ENCODE measurements at places on chromosomes 2 and 18.

DNA sequence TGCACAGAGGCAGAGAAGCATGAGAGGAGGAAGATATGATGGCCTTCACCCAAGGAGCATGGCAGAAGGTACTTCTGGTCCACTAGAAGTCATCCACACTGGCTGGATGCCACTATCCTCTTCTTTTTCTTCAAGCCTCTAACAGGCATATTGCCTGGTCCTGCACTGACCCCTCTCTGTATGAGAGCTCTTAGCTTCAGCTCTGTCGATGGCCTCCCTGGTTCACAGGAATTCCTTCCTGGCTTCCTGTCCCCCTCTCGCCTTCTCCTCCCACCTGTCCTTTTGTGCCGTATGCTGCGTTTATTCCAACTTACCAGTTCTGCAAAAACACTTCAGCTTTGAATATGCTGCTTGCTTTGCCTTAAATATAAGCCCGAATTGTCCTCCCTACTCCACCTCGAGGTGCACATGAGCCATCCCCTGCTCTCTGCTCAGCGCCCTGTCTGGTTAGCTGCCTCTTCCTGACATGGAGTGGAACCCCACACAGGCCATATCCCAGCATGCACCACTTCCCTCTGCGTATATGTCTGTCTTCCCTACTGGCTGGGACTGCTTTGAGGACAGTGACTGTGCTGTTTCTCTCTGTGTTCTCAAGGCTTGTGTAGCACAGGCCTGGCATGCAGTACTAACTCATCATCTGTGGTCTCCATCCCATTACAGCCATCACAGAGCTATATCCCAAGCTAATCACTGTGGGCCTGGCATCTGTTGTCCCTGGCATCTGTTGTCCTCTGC lies 474.9 kb downstream of the EIPR1 start:
- DNase-seq: no peak

- no peak for DNase-seq
Observed at GRCh38 chr2:43331422-43331821, 105.0 kb upstream of the ZFP36L2 start.

DNA sequence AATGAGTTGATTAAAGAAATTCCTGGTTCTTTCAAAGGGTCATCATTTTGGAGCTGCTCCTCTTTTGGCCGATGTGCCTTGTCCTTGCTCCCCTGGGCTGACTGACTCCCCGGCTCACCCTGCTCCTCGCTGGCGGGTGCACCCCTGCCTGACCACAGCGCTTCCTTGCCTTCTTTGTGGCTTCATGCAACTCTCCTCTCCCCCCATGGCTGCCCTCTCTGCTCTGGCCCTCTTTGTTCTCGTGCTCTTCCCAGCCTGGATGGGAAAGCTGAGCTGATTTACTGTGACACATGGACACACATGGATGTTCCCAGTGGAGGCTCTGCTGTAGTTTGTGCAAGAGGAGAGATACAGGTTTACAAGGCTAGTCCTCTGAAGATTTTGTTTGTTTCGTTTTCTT lies 234.6 kb downstream of the HAUS1 start:
- DNase-seq: no peak

DNA sequence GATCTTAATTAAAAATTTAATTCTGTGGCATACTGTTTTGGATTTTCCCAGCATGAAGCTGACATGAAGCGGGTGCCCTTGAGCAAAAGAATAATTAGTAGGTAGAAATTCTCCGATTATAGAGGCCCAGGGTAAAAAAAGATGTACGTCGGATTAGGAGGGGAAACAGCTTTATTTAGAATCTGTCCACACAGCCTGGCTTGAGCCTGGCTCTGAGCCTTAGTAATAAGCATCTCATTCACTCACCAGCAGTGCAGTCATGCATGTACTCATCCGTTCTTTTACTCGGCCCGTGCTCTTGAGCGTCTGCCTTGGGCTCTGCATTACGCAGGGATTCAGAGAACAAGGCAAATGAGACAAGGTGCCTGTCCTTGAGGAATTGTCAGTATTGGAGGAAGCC lies 219.3 kb downstream of the AGAP1 start:
- DNase-seq: no peak

GRCh38 chr2:181354626-181355025 lies 102.6 kb upstream of the ITGA4 start:
- no peak for DNase-seq

- no peak for DNase-seq
Observed at GRCh38 chr2:217256251-217256650, 396.4 kb upstream of the TNP1 start.

DNA sequence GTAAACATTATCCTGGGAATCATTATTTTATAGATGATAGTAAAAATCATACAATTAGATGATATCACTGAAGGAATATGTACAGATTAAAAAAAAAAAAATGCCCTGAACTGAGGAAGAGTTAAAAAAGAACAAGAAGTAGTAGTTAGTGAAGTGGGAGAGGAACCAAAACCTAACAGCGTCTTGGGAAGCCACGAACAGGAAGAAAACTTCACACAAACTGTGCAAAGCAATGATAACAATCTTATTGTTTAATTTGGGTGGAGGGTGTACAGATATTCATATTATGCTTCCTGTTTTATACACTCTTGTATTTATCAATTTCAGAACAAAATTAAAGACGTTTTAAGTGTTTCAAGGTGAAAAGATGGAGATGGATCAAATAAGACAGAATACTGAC lies 3.5 kb downstream of the HEATR5B start:
- no peak for DNase-seq

DNA sequence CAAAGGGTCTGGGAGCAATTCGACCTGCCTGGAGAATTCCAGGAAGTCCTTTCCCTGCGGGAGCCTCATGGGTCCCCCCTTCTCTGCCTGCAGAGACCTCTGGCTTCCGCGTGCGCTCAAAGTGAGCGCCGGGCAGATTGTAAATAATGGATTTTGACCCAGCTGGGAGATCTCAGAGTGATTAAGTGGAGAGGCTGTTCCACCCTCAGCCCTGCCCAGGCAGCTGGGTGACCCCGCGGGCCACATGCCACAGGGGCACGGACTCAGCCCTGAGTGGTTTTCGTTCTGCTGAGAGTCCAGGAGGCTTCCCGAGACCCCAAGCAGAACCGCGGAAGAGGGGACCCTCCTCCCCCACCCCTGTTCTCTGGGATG lies 1.2 kb downstream of the KCNG2 start:
- no peak for DNase-seq

- DNase-seq: no peak
Observed at GRCh38 chr18:26051843-26052242, 38.6 kb downstream of the SS18 start.

GRCh38 chr2:6934758-6935651 lies 17.8 kb downstream of the RNF144A start:
- no peak for DNase-seq

DNA sequence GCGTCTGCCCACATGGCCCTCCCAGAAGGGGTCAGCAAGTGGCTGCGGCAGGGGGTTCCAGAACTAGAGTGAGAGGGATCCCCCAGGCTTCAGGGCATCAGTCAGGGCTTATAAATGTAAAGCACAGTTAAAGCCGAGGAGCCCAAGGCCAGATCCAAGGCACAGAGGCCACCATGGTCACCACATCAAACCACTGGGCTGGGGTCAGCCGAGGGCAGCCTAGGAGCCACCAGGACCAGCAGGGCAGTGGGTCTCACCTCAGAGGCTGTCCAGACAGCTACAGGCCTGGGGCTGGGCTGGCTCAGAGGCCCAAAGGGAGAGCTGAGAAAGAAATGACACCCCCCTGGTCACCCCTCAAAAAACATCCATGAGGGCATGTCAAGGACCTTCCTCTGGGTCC lies 188.5 kb downstream of the INHBB start:
- no peak for DNase-seq

DNA sequence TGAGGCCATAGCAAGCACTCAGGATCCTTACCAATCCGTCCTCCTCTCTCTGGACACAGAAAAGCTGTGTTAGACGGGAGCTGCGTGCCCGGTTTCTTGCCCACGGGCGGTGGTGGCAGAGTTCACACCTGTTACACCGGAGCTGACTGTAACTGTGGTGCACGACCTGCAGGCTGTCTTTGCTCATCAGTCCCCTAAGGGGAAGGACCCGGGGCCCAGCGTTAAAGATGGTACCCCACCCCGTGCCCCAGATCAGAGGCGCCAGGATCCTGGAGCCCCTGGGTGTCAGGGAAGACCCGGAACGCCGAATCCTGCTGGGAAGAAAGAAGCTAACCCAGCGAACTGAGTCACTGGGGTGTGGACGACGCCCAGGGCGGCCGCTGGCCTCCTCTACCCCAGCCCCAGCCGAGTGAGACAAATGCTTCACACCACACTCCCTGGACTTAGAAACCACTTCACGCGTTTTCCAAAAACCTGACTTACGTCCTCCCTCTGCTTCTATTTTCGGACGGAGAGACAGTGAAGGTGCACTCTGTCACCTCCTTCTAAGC lies 293.6 kb upstream of the SALL3 start:
- no peak for DNase-seq

DNA sequence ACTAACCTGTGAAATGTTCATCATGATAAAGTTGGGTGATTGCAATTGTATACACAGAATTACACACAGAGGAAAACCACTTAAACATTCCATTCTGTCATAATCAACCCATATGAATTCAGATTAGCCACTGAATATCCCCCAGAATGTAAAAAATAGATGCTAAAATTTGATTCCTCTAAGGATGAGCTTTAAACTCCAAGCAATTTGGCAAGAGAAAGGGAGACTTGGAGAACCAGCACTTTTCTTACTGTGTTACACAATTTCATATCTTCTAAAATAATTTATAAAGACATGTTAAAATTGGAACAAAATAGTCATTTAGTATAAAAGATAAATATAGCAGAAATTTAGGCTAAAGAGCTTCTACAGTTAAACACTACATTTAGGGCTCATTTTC lies 146.3 kb upstream of the LMAN1 start:
- no peak for DNase-seq

GRCh38 chr18:57110290-57110689 lies 36.6 kb upstream of the BOD1L2 start:
- no peak for DNase-seq

- DNase-seq: no peak
Observed at GRCh38 chr2:202848813-202849212, 22.8 kb downstream of the ICA1L start.

GRCh38 chr2:238787501-238787900 lies 60.4 kb upstream of the TWIST2 start:
- no peak for DNase-seq

GRCh38 chr2:225117051-225117716 lies 74.9 kb upstream of the DOCK10 start:
- no peak for DNase-seq

DNA sequence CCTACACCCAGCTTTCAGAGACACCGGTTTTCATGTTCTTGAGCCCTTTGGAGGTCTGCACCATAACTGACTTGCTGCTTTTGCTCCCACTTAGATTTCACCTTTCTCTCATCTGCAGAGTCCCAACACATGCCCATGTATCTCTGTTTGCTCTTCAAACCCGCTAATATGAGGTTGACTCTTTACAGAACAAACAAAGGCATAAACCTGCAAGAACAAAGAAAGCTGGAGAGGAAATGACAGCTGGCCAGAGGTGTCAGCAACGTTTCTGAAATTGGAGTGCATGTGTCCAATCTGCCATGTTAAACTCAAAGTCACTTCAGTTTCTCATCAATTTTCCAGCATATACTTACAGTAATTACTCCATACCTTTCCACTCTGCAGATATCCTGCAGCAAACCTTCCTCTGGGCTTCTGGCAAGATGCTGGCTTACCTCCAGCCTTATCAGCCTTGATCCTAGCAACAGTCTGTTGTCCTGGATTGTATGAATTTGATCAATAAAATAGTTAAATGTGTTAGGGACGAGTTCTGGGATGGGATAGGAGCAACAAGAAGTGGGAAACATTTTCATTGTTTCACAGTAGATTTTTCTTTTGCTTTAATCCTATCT lies 157.4 kb downstream of the FHOD3 start:
- DNase-seq: no peak

DNA sequence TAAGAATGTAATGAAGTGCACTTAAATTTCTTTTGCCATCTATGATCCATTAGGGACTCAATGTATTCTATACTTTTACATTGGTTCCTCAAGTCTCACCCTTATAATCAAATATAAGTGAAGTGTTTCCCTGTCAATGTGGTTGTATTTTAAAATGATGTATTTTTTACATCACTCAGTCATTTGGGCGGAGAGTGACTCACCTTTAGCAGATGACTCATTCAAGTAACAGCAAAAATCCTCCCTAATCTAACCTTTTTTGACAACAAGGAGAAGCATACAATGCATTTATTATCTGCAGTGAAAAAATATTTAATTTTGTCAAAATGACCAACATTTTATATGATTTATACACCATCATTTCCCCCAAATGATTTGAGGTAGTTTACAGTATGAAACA lies 94.4 kb downstream of the FANCL start:
- DNase-seq: no peak

DNA sequence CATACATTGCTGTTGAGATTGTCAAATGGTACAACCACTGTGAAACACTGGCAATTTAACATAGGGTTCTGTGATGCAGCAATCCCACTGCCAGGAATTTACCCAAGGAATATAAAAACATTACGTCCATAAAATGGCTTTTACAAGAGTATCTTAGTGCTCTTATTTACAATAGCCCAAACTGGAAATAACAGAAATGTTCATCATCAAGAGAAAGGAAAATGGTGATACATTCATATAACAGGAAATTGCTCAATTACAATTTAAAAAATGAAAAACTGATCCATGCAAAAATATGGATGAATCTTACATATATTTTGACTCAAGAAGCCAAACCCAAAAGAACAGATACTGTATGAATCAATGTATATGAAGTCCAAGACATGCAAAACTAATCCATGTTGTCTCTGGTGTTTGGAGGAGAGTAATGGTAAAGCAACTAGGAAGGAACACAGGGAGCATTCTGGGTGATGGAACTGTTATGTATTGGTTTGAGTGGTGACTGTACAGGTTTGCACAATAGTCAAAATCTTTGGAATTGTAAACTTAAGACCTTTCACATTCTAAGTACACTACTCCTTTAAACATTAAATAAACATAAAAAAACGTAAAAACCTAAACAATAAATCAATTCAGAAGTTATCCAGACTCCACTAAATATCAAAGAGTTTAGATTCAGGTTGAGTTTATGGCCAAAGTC lies 104.8 kb upstream of the WDR75 start:
- DNase-seq: no peak

DNA sequence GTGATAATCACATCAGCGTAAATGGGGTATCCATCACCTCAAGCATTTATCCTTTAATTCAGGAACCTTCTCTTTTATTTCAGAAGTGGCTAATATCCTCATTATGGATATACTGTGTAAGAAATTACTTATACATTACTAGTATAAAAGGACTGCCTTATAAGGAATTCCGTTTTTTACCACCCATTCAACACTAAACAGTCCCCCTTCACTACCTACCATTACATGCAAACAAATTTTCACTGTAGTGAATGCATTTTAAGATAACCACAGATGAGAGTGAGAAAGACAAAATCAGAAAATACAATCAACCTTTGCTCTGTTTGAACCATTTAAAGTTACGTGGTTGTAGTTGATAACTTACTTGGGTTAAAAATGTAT lies 551.2 kb downstream of the RNF144A start:
- no peak for DNase-seq

GRCh38 chr2:207683438-207683837 lies 28.0 kb upstream of the CCNYL1 start:
- no peak for DNase-seq

GRCh38 chr2:70371753-70372152 lies 69.9 kb upstream of the FAM136A start:
- no peak for DNase-seq

- no peak for DNase-seq
Observed at GRCh38 chr2:117693651-117694050, 120.8 kb upstream of the DDX18 start.
